ENCODE measurements at places on chromosomes 12 and 14. TPM values are rescaled to one million over a fixed set of nuclear protein-coding genes. Genes with fewer than 3 reads are reported as not detected.

DNA sequence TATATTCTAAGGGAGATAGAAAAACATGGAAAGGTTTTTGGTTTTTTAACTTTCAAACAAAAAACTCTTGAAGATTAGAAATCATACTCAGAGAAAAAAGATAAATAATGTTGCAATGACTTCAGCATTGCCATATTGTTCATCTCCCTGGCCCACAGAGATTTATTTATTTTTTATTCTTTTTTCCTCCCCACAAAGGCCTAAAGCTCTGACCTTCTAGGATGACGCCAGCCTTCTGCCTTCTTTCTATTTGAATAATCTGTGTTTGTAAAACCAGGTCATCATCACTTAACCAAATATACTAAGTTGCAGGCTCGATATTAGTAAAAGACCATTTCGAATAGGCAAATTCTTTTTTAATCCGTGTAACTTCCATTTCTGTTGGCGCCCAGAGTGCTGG is 4.4 kb upstream of the DCP1B start:
- H3K27me3 ChIP-seq, result no peaks in the 10 kb centered on the region
- no peaks in the 10 kb centered on the region for H3K4me1 ChIP-seq
- no peak overlapping the region for H3K27ac ChIP-seq
- no peak for DNase-seq
- no peaks in the 10 kb centered on the region for H3K36me3 ChIP-seq

TAS2R20 gene
- total RNA-seq, result 5.2 TPM

BICDL1 gene
- total RNA-seq, result 10.5 TPM

GRCh38 chr12:3352230-3352629 is 138.8 kb upstream of the PRMT8 start:
- no peak overlapping the region for H3K27ac ChIP-seq
- H3K27me3 ChIP-seq, result no peaks in the 10 kb centered on the region
- no peaks in the 10 kb centered on the region for H3K36me3 ChIP-seq
- H3K4me3 ChIP-seq, result no peak overlapping the region
- H3K4me1 ChIP-seq, result no peaks in the 10 kb centered on the region
- no peak for DNase-seq

KRT71 gene
- total RNA-seq, result not detected

DNA sequence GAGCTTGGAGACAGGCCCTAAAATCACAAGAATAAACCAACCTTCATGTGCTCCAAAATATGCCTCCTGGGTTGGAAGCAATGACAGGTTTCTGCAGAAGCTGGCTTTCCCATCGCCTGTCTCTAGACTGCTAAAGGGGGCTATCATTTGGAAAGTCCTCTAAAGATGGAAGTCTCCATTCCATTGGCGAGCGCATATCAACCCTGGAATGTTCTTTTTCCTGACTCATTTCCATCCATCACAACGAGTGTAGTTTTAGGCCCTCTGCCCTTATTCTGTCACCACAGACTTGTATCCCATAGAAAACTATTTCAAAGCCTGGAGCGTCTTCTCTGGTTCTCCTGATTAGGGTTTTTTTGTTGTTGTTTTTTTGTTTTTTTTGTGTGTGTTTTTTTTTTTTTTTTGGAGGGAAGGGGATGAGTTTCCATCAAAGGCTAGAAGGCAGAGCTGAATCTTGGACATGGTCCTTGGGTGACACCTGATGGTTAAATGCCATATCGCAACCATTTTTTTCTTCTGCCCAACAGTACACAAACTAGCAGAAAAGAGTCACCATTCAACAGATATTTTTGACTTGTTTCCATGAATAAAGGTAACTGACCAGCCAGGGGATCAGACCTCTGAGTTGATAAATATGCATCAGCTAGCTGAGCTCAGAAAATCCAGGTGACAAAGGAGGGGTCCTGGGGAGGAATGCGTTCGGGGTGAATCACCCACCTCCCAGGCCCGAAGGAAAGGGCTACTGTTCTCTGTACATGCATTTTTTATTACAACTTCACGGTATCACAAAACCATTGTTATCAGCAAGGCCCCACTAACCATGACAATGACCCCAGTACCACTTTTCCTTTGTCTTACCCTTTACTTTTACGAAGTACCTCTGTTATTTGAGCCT is 40.5 kb downstream of the KCNA5 start:
- no peak for DNase-seq
- H3K4me1 ChIP-seq, result no peaks in the 10 kb centered on the region
- no peaks in the 10 kb centered on the region for H3K36me3 ChIP-seq
- no peak overlapping the region for H3K27ac ChIP-seq
- no peak overlapping the region for H3K4me3 ChIP-seq

GRCh38 chr14:102913341-102914211 is 8.9 kb upstream of the AMN start:
- no peaks in the 10 kb centered on the region for H3K36me3 ChIP-seq
- no peak overlapping the region for H3K27ac ChIP-seq
- H3K4me1 ChIP-seq, result no peaks in the 10 kb centered on the region

DNA sequence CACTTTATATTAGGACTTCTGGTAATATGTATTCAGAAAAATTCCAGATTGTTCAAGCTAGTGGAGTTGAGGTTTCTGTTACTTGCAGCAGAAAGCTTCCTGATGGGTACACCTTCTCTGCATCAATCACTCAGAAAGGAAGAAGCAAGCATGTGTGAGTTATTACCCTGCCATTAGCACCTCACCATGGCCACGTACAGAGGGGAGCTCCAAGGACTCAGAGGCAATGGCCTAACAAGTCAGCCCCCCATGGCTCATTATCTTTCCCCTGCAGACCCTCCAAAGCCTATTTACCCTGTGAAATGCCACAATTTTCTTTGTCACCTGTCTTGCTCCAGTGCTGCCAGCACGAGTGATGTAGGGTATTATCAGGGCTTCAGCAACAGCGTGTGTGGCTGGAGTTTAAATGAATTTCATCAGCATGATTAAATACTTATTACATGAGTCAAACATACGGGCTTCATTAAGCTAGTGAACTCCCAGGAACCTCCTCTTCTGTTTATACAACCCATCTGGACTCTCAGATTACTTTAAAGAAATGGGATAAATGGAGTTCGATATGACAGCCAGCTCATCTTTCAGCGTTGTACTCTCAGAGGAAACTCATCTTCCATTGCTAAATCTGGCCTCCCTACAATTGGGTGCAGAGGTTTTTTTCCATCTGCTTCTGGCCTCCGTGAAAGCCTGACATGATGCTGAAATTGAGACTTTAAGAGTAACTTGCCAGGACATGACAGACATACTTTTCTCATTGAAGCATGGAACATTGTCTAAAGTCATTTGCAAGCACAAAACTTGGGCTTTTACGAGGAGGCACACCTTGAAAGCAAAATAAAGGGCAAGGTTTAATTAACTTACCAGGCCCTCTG is 135.9 kb downstream of the TMEM30B start:
- H3K4me1 ChIP-seq, result no peaks in the 10 kb centered on the region
- no peak for DNase-seq
- no peaks in the 10 kb centered on the region for H3K27me3 ChIP-seq
- peak overlapping the region; percentile 45 for H3K27ac ChIP-seq

KRT4 gene
- 18.7 TPM for total RNA-seq

DNA sequence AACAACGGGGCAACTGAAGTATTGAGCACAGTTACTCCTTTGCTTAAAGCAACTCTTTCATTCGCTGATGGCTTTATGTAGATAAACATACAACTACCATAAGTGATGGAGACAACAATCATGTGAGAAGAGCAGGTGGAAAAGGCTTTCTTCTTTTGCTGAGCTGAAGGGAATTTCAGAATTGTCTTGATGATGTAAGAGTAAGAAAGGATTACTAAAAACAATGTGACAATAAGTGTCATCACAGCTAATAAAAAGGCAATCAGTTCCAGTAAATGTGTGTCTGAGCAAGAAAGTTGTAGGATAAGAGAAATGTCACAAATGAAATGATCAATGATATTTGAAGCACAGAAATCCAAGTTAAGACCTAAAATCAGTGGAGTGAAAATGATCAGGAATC is 647 bp downstream of the OR6C70 start:
- no peaks in the 10 kb centered on the region for H3K36me3 ChIP-seq
- no peaks in the 10 kb centered on the region for H3K27me3 ChIP-seq
- no peak overlapping the region for H3K4me3 ChIP-seq
- no peak for DNase-seq
- no peaks in the 10 kb centered on the region for H3K4me1 ChIP-seq

- no peak overlapping the region for H3K27ac ChIP-seq
- H3K27me3 ChIP-seq, result no peaks in the 10 kb centered on the region
- no peak for DNase-seq
- H3K36me3 ChIP-seq, result no peaks in the 10 kb centered on the region
- H3K4me3 ChIP-seq, result no peak overlapping the region
Measured at GRCh38 chr14:95037273-95037672, 120.1 kb downstream of the DICER1 start.

DNA sequence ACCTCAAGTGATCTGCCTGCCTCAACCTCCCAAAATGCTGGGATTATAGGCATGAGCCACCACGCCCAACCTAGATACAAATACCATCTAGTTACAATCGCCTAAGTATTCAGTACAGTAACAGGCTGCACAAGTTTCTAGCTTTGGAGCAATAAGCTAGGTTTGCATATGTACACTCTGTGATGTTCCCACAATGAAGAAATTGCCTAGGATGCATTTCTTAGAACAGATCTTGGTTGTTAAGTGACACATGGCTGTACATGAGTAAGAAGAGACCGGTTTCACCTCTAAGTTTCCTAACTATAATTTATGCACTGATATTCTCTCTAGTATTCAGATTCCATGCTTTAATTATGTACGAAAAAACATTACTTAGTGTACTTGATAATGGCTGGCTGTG is 5.4 kb upstream of the TUBA1C start:
- H3K4me3 ChIP-seq, result no peak overlapping the region
- H3K36me3 ChIP-seq, result no peaks in the 10 kb centered on the region
- no peak for DNase-seq
- no peak overlapping the region for H3K27ac ChIP-seq
- H3K27me3 ChIP-seq, result no peaks in the 10 kb centered on the region

DNA sequence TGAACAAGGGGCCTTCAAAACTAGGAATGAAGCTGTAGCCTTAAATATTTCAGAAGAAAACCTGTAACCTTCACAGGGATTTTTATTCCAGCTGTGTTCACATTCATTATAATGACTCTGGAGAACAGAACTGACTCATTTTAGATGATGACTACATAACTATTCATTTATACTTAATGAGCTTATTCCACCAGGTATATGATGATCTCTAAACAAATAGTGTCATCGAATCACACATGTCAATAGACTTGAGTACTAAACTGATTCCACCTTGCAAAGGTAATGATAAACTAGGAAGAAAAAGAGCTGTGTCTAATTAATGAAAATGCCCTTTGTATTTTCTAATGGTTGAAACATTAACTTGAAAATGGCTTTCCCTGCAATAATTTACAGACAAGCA is 433.2 kb downstream of the PDZRN4 start:
- no peak overlapping the region for H3K27ac ChIP-seq
- H3K4me3 ChIP-seq, result no peak overlapping the region
- H3K27me3 ChIP-seq, result no peaks in the 10 kb centered on the region
- H3K4me1 ChIP-seq, result no peaks in the 10 kb centered on the region

GRCh38 chr12:25771041-25771440 is 187.4 kb upstream of the RASSF8 start:
- no peaks in the 10 kb centered on the region for H3K27me3 ChIP-seq
- no peaks in the 10 kb centered on the region for H3K4me1 ChIP-seq
- no peak for DNase-seq
- no peak overlapping the region for H3K4me3 ChIP-seq

- no peak overlapping the region for H3K4me3 ChIP-seq
- H3K27me3 ChIP-seq, result no peaks in the 10 kb centered on the region
- no peaks in the 10 kb centered on the region for H3K36me3 ChIP-seq
- H3K4me1 ChIP-seq, result peaks cover 7% of the 10 kb centered on the region
Measured at GRCh38 chr14:71592361-71592760, 339.9 kb upstream of the RGS6 start.

DNA sequence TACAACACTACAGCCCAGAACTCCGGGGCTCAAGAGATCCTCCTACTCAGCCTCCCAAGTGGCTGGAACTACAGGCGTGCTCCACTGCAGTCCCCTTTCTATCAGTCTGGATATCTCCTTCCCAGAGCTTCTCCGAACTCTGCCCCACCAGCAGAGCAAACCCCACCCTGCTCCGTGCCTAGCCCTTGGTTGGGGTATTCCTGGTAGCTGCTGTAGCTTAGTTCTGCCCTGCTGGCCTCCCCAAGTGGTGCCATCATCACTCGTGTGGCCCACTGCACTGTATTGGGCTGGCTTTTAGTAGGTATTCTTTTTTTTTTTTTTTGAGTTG is 9.5 kb downstream of the HSP90AA1 start:
- DNase-seq, result no peak
- no peaks in the 10 kb centered on the region for H3K27me3 ChIP-seq
- no peak overlapping the region for H3K27ac ChIP-seq
- H3K4me1 ChIP-seq, result peaks cover 3% of the 10 kb centered on the region
- no peak overlapping the region for H3K4me3 ChIP-seq

E2F7 gene
- total RNA-seq, result not detected

KLHL28 gene
- 20.0 TPM for total RNA-seq

All from upper lobe of left lung (tissue), 6 donors.